NCI-H1105 treated with DMSO at 0.1 percent for 48 hours (cell line): ENCODE measurements at places on chromosomes 5 and 9.

DNA sequence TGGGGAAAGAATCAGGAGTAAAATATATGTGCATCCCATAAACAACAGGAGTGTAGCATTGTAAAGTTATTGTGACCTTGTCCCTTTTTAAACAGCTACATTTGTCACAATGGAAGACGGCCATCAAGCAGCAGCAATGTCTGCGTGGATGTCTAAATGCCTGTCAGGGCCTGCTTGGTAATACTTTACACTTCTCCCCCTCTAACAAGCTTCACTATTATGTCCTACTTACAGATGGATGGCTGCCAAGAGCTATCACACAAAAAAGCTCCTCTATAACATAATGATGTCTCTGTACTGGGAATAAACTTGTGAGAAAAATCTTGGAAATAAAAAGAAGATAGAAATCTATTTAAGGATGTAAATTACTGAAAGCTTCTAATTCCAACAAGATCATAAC is 213.0 kb downstream of the FBXL17 start:
- peak; percentile 86 for DNase-seq

DNA sequence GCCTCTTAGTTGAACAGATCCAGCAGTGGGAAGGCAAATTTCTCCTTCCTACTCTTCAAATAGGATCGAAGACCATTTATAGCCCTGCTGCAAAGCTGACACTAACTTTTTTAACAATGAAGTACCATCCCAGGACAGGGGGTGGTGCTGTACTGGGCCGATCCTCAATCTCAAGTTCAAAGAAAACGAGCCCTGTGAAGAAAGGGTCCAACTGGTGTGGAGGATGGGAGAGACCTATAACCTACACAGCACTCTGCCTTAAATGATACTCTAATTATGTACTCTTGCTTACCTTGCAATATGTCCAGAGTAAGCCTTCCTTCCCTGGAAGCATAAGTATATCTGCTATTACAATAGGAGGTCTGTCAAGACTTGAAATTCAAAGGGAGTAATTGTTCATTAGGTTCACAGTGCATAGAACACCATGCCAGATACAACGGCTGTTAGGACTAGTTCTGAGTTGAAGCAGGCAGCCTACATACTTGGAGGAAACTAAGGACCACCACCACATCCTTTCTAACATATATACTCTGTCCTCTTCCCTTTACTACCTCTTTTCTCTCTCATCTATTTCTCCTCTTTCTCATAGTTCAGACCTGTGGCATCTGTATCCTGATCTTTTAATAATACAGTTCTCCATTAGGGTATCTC is 6.2 kb downstream of the ETF1 start:
- DNase-seq, result no peak

- DNase-seq, result no peak
Measured at GRCh38 chr9:121807069-121807822, 155.8 kb downstream of the DAB2IP start.

DNA sequence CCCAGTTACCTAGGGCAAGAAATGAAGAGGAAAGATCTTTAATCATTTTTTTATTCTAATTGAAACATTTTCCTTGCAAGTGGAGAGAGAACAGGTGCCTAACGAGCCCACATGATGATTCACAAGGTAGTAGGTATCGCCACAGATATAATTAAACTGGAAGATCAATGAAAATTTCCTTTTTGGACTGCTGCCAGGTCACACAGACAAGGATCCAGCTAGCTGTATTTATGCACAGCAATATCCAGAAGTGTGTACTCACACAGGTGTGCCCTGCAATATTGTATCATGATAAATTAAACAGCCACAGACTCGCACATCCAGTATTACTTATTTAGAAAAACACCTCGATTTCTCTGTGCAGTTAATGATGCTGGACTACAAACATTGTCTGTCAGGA is 294.0 kb upstream of the SMARCA2 start:
- peak; percentile 80 for DNase-seq

- DNase-seq, result no peak
Measured at GRCh38 chr5:115626445-115626823, 598 bp upstream of the TMED7 start.

DNA sequence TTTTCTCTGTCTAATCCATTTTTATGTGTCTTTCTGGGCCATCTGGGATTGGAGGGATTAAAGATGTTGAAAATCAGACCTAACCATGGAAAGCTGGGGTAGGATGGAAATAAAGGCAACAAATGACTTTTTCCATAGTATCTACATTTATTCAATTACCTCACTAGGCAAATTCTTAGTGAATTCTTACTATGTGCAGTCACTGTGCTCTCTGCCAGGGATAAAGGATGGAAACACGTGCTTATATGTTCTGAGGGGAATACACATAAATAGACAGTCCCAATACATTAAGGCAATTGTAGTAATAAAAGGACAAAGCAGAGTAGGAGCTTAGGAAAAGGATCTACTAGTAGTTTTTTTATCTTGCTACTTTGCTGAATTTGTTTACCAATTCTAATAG is 214.2 kb downstream of the PRR16 start:
- DNase-seq, result no peak

DNA sequence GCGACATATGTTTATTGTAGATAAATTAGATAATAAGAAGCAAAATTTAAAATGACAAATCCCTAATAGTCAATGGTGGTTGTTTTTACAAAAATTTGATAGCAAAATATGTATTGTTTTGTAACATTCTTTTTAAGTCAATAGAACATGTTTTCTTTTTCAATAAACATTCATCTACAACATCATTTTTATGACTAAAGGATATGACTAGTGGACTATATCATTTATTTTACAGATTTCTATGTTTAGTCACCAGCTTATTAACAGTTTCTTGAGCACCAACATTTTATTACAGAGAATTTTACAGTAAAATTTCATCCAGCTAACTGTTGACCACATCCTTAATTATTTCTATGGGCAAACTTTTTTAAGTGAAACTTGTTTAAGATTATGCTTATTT is 114.7 kb upstream of the IL7R start:
- no peak for DNase-seq

DNA sequence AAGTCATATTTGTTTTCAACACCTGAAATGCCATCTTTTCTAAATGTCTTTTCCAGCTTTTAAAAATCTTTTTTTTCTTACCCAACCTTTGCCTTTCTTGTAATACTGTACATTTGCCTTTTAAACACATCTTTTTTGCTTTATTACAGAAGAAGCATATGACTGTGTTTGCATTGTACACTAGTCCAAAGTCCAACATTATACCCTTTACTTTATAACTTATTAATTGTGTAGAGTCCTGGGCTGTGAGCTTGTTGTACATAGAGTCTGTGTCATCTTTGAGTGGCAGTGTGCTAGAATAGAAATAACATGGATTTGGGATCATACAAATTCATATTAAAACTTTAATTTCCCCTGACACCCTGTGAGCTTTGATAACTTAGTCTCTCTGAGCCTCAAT is 23.7 kb downstream of the CWC27 start:
- DNase-seq, result no peak

DNA sequence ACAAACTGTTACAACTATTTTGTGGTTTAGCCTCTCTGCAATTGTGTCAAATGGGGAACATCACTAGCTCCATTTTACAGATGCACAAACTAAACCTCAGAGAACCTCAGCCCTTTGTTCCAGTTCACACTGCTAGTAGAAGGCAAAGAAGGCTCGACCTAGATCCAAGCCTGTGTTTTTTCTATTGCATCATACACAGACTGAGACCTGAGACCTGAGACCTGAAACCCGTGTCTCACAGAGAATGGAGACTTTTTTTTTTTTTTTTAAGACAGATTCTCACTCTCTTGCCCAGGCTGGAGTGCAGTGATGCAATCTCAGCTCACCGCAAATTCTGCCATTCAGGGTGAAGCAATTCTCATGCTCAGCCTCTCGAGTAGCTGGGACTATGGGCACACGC is 120.8 kb downstream of the GALNT10 start:
- no peak for DNase-seq

DNA sequence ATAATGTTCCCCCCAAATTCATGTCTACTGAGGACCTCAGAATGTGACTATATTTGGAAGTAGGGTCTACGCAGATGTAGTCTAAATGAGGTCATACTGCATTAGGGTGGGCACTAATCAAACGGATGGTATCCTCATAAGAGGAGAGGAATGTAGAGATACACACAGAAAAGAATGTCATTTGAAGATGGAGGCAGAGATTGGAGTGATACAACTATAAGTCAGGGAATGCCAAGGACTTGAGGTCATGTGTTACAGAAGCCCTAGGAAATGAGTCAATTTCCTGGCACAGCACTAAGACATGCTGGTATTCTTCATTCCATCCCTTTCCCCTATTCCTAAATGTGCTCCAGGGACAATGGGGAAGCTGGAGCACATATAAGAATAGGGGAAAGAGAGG is 758 bp upstream of the PDCD1LG2 start:
- DNase-seq, result no peak

DNA sequence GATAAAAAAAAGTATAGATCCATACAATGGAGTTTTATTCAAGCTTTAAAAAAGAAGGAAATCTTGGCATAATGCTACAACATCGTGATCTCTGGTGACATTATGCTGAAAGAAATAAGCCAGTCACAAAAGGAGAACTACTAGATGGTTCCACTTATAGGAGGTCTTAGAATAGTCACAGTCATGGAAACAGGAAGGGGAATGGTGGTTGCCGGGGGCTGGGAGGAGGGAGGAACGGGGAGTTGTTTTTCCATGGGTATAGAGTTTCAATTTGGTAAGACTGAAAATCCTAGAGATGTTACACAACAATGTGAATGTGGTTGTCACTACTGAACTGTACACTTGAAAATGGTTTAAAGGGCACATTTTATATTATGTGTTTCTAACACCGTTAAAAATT is 94.5 kb downstream of the CFAP90 start:
- no peak for DNase-seq

DNA sequence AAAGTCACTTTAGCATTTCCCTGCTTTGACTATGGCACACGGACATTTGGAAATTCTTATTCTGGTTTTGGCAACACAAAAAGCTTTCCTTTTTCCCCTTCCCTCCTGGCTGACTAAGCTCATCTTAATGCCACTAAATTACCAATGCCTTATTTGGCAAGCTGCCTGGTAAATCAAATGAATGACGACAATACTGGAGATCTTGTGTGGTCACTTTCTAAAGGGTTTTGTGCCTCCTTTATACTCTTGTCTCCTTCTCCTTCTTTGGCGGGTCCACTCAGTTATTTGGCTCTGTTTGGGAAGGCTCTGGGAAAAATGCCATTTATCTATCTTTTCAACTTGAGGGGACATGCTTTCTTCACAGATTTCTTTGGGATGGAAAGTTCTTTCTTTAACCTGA is 34.9 kb downstream of the SH3GL2 start:
- peak; percentile 59 for DNase-seq

DNA sequence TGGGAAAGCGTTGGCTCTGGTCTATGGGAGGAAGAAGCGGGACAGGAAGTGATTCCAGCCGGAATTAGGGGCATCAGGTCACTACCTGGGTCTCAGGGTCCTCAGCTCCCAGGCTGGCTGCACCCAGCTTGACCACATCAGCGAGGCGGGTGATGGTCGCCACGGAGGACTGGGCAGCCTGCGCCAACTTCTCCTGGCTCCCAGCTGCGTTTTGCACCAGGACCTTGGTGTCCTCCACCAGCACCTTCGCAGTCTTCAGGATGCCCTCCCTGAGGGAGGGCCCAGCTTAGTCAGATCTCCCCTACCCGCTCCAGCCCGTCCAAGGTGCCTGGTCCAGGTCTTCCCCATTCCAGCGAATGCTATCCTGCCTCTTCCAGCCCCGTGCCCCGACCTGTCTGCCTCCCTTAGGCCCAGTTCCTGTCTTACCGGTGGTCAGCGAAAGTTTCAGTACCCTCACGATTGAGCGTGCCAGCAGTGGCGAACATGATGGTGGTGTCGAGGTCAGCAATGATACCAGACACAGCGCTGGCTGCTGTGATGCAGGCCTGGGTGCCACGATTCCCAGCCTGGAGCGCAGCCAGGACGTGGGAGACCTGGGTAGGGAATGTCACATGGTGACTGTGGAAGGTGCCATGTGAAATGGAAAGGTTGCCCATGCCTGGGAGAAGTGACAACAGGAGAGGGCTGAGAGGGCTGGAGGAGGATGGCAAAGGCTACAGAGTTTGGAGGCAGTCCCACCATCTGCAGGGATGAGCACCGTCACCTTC is 14.4 kb upstream of the TPM2 start:
- DNase-seq, result no peak

DNA sequence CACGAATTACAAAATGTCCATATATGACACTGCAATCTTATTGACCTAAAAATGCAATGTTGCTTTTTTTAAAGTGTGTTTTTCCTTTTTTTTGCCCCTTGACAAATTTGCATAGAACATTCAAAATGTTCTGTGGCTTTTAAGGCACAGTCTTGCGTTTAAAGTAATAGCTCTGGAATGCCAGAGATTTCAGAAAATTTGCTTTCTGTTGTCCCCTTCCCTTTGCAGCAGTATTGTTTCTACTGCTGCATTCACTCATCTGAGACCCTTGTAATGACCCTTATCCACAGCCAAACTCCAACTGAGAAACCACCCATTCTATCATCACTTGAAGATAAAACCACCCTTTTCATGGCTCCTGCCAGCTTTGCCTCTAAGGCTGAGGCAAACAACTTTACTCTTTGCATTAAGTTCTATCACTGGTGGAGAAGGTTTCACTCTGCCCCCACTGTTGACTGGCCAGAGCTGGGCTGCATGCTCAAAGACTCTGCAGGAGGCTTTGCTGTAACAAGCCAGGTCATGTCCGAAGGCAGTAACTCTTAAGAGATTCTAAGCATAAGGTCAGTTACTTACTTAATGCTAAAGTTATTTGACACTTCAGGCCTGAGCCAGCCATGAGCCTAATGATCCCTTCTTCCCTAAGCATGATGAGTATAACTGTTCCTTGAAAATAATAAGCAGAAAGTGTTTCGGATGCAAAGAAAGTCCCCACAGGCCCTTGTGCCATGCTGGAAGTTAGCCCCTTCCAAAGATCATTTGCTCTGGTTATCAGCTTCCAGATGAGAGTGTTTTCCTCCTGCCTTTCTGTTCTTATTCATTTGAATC is 101.9 kb downstream of the CD180 start:
- no peak for DNase-seq

- no peak for DNase-seq
Measured at GRCh38 chr9:7358876-7359275, 440.7 kb downstream of the DMAC1 start.

- no peak for DNase-seq
Measured at GRCh38 chr9:5958273-5958672, 57.2 kb downstream of the RANBP6 start.

GRCh38 chr5:33439905-33440481 is 772 bp upstream of the TARS1 start:
- DNase-seq, result peak; percentile 68

DNA sequence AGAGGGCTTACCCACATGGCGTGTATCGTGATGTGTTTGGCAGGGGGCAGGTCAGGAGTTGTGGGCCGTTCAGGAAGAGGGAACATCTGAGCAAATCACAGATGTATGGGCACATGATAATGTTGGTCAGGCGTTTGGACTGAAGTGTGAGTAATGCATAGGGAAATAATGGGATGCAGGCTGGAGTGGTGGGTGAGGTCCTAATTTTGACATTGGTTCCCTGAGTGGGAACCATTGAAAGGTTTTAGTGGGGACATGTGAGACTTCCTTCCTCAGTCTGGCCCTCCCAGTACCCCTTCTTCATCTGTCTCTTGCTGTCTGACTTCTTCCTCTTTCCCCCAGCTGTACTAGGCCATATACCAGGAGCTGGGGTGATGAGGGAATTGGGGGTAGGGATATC is 7.6 kb downstream of the OTULIN start:
- no peak for DNase-seq

- no peak for DNase-seq
Measured at GRCh38 chr5:32436553-32437242, 7.8 kb downstream of the ZFR start.
